WERI-Rb-1 (cell line): ENCODE measurements at places on chromosomes 1 and 21.

- DNase-seq: no peak
Observed at GRCh38 chr1:156077430-156077760, 4.9 kb downstream of the MEX3A start.

DNA sequence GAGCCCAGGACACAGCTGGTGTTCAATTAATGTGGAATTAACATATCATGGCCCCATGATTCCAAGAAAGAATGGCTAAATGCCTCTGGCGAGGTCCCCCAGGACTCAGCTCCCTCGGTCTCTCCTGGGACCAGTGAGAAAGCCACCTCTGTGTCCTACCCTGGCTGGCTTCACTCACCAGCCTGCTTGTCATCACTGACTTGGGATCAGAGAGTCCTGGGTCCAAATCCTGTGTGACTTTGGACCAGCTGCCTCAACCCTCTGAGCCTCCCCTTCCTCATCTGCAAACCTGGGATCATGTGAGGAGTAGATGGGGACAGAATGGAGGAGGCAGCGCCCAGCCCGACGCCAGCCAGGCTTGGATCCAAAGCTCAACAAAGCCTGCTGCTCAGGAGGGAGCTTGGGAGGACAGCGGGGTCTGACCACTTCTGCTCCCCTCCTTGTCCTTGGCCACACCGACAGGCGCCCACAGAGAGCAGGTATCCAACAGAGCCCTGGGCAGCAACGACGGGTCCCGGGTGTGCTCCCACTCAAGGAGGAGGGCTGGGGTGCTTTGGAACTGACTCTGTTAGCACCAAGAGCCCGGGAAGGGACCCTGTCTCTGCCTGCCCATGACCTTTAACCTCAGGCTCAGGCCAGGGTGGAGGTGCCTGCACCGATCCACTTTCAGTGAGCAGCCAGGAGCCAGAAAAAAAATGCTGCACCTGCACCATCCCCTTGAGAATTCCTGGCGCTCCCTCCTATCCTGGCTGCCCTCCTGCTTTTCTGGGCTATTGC is 3.2 kb downstream of the SH2D5 start:
- DNase-seq: no peak

GRCh38 chr1:21241771-21242581 is 48.3 kb downstream of the ECE1 start:
- no peak for DNase-seq

GRCh38 chr1:109770331-109771095 is 6.8 kb upstream of the EPS8L3 start:
- no peak for DNase-seq

- DNase-seq: no peak
Observed at GRCh38 chr1:34806396-34806795, 13.6 kb downstream of the GJA4 start.
